ENCODE measurements at places on chromosomes 13 and 19.

DNA sequence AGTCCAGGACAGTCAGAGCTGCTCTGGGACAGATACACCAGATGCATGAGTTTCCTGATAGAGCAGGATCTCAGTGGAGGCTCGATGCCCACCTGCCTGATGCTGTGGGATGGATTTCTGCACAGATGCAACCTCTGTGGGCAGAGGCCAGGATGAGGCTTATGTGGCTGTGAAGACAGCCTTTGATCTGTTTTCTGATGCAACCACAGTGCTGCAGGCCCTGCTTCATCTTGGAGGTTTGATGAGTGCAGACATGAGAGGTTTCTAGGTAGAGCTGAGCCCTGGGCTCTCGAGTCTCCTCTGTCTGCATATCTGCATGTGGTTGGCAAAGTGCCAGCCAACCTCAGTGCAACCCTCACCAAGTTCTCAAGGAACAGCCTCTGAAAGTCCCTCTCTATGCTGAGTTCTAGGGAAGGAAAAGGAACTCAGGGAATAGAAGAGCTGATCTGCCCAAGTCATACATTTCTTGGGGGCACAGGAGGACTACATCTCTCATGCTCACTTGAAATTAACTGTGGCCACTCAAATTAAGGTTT is 23.1 kb upstream of the TSHZ3 start:
- DNase-seq = no peak

DNA sequence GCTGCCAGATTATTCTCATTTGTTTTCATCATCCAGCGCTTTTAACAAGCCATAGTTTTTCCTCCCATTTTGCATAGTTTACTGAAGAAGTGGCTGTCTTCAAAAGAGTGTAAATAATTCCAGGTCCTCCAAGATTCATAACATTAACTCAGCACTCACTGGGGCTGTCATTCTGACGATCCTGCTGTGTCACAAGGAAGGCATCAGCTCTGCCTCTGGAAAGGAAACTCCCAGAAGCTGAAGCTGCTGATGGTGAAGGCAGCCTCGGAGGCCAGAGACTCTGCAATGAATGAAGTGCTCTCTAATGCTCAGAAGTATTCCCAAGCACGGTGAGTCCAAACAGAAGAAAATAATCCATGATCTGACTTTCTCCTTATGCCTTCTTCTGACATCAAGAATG is 60.0 kb downstream of the FLT1 start:
- DNase-seq = no peak

- DNase-seq = no peak
These were observed 9.5 kb downstream of the LSM4 start for GRCh38 chr19:18313398-18313797.

DNA sequence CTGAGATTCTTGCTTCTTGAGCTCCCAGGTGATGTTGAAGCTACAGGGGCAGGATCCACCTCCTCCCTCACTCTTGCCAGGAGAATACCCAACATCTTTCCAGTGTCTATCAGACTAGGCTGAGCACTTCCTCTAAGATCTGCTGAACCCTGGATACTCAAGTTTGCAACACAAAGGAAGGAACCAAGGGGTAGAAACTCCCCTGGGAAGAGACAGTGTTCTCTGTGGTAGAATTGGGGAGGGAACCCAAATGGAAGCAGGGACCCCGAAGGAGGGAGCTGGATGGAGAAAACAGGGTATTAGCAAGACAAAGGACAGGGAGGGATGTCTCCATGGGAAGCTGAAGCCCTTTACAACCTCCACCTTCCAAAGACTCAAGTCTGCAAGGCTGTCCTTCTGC is 117.6 kb downstream of the DNAJC15 start:
- DNase-seq = no peak

DNA sequence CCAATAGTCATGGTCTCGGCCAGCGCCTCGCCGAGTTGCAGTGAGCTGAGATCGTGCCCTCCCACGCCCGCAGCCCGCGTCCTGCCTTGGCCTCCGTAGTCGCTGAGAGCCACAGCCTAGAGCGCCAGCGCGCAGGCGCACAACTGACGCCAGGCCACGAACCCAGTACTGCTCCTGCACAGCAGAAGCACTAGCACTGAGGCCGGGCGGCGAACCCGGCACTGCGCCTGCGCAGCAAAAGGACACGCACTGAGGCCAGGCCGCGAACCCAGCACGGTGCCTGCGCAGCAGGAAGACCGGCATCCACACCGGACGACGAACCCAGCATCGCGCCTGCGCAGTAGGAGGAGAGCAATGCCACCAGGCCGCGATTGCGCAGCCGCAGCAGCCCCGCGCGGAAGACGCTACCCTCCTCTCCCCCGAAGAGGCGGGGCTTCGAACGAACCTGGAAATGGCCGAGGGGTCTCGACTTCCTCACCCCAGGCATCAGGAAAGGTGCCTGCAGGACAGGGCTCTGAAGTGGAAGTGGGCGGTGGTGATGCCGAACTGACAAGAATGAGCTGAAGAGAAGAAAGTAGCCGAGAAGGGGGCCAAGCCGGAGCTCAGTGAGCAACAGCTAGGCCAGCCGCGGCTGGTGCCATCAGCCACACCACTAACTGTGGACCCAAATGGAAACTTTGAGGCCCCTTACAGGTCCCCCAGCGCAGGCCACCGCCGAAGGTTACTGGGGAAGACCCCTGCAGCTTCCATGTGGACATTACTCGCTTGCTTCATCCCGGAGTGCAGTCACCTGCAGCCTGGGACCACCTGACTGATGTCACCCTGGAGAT is 7.5 kb downstream of the F10 start:
- no peak for DNase-seq

DNA sequence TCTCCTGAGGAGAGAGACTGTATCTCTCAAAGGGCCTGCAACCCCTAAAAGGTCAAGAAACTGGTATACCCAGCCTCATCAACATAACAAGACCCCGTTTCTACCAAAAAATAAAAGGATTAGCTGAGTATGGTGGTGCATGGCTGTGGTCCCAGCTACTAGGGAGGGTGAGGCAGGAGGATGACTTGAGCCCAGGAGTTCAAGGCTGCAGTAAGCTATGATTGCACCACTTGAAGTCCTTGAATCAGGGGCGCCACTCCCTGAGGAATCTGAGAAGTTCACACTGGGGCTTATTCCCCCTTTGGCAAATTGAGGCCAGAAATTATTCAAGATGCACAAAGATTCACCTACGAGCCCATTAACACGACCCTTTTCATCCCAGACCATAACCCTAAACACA is 83.0 kb downstream of the TSHZ3 start:
- no peak for DNase-seq

Data from H4 (cell line).